ENCODE measurements at places on chromosomes 1 and 21.
A peak's percentile ranks its signal among the peaks of the same experiment; 100 is the strongest.

GRCh38 chr21:45050345-45050796, 24.0 kb upstream of the ADARB1 start:
- no peaks in the 10 kb centered on the region for H3K36me3 ChIP-seq
- H3K4me1 ChIP-seq = peaks cover 16% of the 10 kb centered on the region
- H3K27ac ChIP-seq = peak overlapping the region; percentile 89
- DNase-seq = no peak
- H3K27me3 ChIP-seq = no peaks in the 10 kb centered on the region

- H3K36me3 ChIP-seq = no peaks in the 10 kb centered on the region
- H3K27ac ChIP-seq = no peak overlapping the region
- DNase-seq = no peak
- no peaks in the 10 kb centered on the region for H3K27me3 ChIP-seq
Measured at GRCh38 chr1:156845055-156845952, 13.6 kb downstream of the INSRR start.

GRCh38 chr21:14097881-14098499, 112.8 kb downstream of the LIPI start:
- H3K27ac ChIP-seq = no peak overlapping the region
- no peak for DNase-seq
- no peaks in the 10 kb centered on the region for H3K4me1 ChIP-seq
- no peaks in the 10 kb centered on the region for H3K27me3 ChIP-seq
- H3K4me3 ChIP-seq = no peak overlapping the region

DNA sequence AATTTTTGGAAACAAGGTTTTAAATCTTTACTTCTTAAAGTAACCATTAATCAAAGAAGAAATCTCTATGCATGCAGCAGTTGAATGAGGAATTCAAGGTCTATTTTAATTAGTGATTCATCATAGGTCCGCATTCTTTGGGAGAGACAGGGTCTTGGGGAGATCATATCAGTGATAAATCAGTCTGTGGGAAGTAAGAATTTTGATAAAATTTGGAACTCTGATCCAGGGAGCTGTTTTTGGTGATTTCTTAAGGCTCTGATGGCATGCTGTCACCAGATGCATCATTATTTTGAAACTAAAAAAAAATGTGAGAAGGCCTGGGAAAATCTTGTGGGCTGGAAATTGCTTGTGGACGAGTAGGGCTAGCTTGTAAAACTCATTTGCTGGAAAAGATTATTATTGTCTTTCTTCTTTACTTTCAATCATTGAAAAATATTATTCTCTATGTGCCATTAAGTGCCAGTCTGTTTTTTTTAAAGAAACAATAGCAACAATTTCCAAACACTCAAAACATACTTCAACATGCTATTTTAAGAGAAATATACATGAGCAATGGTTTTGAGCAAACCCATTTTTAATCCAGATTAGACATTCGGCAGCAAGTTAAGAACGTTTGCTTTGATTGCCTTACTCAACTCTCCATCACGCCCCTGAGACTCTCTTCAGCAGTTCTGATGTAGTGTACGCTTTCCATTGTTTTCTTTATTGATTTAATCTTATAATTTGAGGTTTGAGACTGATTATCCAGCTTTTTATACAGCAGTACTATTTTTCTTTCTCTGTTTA, 62.6 kb downstream of the ZBTB18 start:
- H3K4me1 ChIP-seq = peaks cover 11% of the 10 kb centered on the region
- no peak overlapping the region for H3K27ac ChIP-seq
- H3K4me3 ChIP-seq = no peak overlapping the region
- peak; percentile 46 for DNase-seq

DNA sequence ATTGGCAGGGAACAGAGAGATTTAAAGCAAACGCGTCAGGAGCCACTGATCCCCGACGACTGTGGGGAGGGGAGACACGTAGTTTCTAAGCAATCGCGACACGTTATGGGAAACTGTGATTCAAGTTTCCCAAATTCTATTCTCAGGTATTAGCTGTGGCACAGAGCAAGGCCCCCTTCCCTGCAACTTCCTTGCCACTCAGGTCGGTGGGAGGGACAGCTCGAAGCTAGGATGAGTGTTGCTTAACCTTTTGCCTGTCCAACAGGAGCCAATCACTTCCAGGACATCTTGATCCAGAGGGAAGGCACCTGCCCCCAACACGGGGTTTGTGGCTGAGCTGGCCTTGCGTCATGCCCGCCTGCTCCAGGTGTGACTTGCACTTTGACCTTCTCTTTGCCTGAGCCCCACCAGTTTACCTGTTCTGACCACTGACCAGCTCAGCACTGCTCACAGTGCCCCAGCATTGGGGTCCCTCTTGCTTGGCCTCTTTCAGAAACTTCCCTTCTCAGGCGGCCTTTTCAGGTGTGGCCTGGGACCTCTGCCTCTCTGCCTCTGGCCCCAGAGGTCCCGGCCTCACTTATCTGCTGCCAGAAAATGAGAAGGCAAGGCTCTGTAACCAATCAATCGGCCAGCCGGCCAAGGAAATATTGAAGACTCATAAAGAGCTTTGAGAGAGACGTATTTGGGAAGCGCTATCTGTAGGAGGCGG, 24.6 kb downstream of the TEX35 start:
- H3K4me3 ChIP-seq = peak overlapping the region; percentile 46
- peaks cover 60% of the 10 kb centered on the region for H3K4me1 ChIP-seq
- H3K36me3 ChIP-seq = no peaks in the 10 kb centered on the region

GRCh38 chr1:182735343-182735742, 51.0 kb upstream of the RGS8 start:
- no peak for DNase-seq
- H3K27ac ChIP-seq = no peak overlapping the region
- H3K27me3 ChIP-seq = peaks cover 13% of the 10 kb centered on the region
- no peaks in the 10 kb centered on the region for H3K36me3 ChIP-seq
- no peak overlapping the region for H3K4me3 ChIP-seq
- no peaks in the 10 kb centered on the region for H3K4me1 ChIP-seq

DNA sequence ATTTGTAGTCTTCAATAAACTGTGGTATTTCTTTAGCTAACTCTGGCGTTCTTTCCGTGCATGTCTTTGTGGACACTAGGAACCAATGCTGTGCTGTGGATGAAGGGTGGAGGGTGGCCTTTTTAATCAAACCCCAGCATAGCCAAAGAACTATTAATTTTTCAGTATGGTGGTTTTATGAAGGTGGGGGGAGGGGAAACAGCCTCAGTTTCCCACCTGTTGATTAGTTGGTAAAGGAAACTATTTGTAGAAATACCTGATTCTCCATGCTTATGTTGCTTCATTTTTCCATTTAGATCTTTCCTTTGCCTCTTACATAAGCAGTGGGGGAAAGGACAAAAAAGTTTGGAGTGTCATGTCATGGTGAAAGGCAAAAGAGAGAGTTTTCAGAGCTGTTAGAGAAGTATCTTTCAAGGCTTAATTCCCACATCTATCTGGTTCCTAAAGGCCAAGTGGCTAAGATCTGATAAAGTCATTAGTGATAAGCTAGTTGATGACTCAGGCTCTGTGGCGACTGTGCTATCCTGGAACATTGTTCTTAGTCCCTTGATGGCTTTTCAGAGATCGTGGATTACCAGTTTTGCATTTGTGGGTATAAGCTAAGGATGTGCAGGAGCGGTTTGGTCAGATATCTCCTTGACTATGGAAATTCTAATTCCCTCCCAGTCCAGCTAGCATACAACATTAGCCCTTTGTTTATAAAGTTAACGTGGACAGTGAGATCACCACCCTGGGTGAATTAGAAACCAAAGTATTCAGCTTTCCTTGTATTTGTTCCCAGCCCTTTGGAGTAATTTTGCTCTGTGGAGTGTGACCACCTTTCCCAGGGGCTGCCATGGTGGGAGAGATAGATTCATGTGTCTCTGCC, 8.7 kb upstream of the HAX1 start:
- DNase-seq = no peak
- H3K4me3 ChIP-seq = no peak overlapping the region
- H3K27me3 ChIP-seq = no peaks in the 10 kb centered on the region
- H3K36me3 ChIP-seq = peaks cover 70% of the 10 kb centered on the region

DNA sequence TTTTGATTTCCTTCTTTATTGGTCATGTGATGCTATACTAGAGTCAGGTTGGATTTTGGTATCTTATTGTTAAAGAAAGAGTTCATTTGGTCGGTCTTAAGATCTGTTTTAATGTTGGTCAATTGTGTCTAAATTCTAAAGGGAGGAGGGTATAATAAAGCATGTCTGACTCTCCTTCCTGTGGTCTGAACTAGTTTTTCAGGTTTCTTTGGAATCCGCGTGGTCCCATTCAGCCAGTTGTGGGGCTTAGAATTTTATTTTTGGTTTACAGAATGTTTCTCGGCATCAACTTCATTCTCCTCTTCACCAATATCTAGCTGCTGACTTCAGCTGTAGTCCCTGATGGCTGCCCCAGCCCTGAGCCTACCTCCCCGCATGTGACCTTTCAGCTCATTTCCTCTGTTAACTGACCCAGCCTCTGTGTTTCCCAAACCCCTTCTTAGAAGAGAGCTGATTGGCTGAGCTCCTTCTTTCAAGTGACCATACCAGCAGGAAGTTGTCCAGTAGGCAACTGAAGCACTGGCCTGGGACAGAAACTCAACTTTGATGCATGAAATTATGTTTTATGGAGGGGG, 8.7 kb upstream of the MYOC start:
- H3K36me3 ChIP-seq = no peaks in the 10 kb centered on the region
- peaks cover 32% of the 10 kb centered on the region for H3K27me3 ChIP-seq
- H3K4me3 ChIP-seq = no peak overlapping the region
- H3K4me1 ChIP-seq = peaks cover 13% of the 10 kb centered on the region
- no peak overlapping the region for H3K27ac ChIP-seq
- DNase-seq = peak; percentile 78

DNA sequence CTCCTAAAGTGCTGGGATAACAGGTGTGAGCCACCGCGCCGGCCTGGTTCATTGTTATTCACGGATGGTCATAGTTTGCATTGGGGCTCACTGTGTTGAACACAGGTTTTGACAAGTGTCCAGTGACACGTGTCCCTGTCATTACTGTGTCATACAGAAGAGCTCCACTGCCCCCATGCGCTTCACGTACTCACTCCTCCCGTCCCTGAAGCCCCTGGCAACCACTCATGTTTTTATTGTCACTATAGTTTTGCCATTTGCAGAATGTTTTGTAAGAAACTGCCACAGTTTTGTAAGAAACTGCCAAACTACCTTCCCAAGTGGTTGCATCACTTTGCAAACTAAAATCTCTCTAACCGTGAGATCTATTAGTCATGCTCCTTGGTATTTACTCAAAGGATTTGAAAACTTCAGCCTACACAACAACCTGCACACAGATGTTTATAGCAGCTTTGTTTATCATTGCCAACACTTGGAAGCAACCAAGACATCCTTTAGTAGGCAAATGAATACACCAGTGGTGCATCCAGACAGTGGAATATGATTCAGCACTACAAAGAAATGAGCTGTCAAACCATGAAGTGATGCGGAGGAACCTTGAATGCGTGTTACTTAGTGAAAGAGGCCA, 163.2 kb upstream of the COL6A1 start:
- H3K4me1 ChIP-seq = peaks cover 31% of the 10 kb centered on the region
- H3K4me3 ChIP-seq = peak overlapping the region; percentile 19
- H3K27ac ChIP-seq = peak overlapping the region; percentile 90
- peak; percentile 83 for DNase-seq

- H3K4me3 ChIP-seq = no peak overlapping the region
- H3K36me3 ChIP-seq = no peaks in the 10 kb centered on the region
- H3K27ac ChIP-seq = no peak overlapping the region
- H3K4me1 ChIP-seq = peaks cover 43% of the 10 kb centered on the region
- DNase-seq = peak; percentile 10
- H3K27me3 ChIP-seq = no peaks in the 10 kb centered on the region
Measured at GRCh38 chr1:13754510-13755103, 54.6 kb downstream of the PRDM2 start.

DNA sequence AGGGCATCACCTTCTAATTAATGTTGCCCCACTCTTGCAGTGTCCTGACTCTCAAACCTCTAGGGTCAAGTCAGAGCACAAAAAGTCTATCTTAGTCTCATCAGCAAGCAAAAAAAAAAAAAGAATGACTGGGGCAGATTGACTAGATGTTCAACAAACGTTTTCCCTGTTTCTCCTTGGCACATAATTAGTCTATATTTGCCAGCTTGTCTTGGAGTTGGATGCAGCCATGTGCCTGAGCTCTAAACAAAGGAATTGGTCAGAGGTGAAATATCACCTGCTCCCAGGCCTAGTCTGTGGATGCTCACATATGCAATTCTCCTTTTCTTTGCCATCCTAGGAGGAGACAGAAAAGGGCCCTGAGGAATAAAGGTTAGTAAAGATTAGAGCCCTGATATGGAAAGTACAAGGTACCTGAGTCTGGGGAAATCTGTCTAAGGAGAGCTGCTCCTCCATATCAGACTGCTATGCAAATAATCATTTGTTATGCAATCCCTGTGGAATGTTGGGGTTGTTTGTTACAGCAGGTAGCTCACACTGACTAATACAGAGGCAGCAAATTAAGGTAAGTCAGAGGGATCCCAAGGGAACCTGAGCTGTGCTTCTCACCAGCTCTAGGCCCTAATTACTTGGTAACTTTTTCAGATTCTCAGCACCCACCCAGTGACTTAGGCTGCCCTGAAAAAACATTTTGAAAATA, 130.8 kb downstream of the BRINP2 start:
- no peaks in the 10 kb centered on the region for H3K36me3 ChIP-seq
- no peak for DNase-seq
- H3K27ac ChIP-seq = no peak overlapping the region
- peaks cover 5% of the 10 kb centered on the region for H3K4me1 ChIP-seq
- H3K4me3 ChIP-seq = no peak overlapping the region

GRCh38 chr1:14487671-14488070, 110.8 kb upstream of the KAZN start:
- peak overlapping the region; percentile 9 for H3K4me3 ChIP-seq
- no peaks in the 10 kb centered on the region for H3K36me3 ChIP-seq
- H3K27ac ChIP-seq = peak overlapping the region; percentile 89
- peak; percentile 38 for DNase-seq
- H3K27me3 ChIP-seq = no peaks in the 10 kb centered on the region

GRCh38 chr1:201281573-201281972, 1.7 kb upstream of the PKP1 start:
- H3K27ac ChIP-seq = no peak overlapping the region
- peak; percentile 52 for DNase-seq
- peaks cover 7% of the 10 kb centered on the region for H3K36me3 ChIP-seq
- H3K4me3 ChIP-seq = no peak overlapping the region

GRCh38 chr1:196732526-196732925, 42.1 kb upstream of the CFHR3 start:
- no peaks in the 10 kb centered on the region for H3K4me1 ChIP-seq
- no peak for DNase-seq
- no peak overlapping the region for H3K27ac ChIP-seq
- H3K27me3 ChIP-seq = no peaks in the 10 kb centered on the region
- no peaks in the 10 kb centered on the region for H3K36me3 ChIP-seq

DNA sequence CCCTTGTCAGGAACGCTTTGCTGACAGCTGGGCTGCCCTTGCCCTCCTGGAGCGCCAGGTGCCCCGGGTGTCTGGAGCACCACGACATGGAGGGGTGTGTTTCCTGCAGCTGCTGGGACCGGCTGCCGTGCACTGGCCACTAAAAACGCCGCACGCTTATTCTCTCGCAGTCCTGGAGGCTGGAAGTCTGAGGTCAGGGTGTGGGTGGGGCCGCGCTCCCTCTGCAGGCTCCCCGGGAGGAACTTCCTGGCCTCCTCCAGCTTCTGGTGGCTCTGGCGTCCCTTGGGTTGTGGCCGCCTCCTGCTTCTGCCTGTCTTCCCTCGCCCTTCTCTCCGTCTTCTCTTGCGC, 28.0 kb upstream of the PLCH2 start:
- no peak overlapping the region for H3K4me3 ChIP-seq
- H3K36me3 ChIP-seq = no peaks in the 10 kb centered on the region
- no peak for DNase-seq

- DNase-seq = no peak
- no peak overlapping the region for H3K27ac ChIP-seq
- no peaks in the 10 kb centered on the region for H3K36me3 ChIP-seq
- no peaks in the 10 kb centered on the region for H3K27me3 ChIP-seq
- H3K4me1 ChIP-seq = no peaks in the 10 kb centered on the region
- H3K4me3 ChIP-seq = no peak overlapping the region
Measured at GRCh38 chr1:29628190-29628589, 391.9 kb downstream of the PTPRU start.

Data from PC-3 (cell line).